ENCODE measurements at places on chromosomes 11 and 22.

DNA sequence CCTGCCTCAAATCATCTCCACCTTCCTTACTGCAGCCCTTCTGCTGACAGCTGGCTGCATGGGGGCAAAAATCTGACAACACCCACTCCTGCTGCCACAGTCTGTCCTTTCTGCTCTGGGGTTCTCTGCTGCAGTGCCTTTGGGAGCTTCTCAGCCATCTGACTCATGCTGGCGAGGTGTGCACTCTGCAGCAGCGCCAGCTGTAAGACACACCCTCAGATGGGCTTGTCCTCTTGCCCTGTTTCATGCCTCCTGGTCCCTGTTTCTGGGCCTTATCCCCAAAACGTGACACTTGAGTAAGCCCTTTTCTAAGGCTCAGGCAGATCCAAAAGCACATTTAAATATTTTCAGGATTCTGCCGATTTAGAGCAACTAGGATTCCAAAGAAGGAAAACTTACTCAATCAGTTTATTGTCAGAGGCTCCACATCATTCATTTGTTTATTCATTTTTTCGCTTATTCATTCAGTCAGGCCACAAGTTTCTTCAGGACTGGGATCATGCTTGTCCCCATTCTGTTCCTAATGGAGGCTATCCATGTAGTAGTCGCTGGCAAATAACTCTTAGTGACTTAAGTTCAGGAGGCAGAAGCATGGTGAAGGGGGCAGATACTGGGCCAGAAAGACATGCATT, 60.2 kb downstream of the SMIM38 start:
- DNase-seq: no peak

DNA sequence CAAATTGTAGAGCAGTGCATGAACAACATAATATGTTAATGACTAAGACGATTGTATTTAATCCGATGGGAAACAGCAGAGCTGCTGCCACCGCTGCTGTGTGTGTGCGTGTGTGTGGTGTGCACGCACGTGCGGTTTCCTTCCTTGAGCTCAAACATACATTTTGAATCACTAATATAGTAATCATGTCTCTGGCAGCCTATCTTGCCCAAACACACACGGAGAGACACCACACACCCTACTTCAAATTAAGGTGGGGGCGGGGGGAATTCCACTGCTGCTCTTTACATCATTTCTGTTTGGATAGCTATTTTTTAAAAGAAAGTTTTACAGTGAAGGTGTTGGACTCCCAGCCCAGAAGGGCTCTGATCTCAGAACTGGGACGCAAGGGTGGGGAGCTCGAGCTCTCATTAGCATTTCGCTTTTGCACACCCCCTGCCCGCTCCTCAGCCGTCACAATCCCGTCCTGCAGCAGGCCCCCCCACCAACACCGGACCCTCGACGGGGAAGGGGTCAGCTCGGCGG, 651 bp upstream of the FAM83F start:
- DNase-seq: no peak

DNA sequence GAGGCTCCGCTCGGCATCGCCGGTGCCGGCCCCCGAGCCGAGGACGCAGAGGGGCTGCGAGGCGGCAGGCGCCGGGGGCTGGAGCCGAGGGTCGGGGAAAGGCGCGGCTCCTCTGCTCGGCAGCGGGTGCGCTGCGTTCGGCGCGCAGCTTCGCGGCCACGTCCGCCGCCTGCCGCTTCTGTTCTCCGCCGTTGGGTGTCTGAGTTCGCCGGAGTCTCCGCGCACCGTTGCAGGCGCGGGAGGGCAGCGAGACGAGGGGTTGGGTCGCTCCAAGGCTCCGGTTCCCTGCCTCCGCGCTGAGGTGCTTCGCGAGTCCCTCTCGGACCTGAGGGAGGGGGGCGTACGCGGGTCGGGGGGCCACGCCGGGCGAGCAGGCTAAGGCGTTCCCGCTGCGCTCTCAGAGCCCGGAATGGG, 347 bp downstream of the MN1 start:
- no peak for DNase-seq

- DNase-seq: no peak
Observed at GRCh38 chr11:6855971-6856541, 6.8 kb upstream of the OR10A2 start.

DNA sequence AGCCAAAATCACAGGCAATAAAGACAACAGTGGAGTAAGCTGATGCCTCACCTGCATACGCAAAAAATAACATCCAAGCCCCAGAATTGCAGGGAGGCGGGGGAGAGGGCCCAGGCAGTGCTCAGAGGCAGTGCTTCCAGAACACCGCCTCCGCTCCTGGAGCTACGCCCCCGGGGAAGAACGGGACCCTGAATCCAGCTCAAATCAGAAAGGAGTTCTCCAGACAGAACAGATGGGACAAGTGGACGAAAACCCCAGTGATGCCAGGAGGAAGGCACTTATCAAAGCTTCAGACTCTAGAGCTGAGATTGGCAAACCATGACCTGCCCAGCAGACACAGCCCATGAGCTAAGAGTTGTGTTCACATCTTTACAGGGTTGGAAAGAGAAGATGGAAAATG, 683.9 kb downstream of the TBC1D22A start:
- DNase-seq: no peak

DNA sequence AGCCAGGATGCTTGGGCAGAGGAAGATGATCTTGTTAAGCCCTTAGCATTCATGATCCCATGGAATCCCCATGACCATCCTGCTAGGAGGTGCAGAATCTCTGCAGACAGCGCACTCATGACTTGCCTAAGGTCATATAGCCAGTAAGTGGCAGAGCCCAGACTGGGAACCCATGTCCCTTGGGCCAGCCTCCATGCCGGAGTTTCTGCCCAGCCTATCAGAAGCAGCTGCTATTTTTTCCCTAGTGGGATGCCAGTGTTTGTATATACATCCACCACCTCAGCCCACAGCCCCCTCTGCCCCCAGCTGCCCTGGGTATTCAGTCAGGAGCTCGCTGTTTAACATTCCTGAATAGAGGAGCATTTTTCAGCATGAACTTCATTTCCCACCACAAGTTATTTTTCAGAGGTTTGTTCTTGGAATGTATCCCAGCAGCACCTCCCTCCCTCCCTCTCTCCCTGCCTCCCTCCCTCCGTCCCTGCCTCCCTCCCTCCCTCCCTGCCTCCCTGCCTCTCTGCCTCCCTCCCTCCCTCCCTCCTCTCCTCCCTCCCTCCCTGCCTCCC, 34.4 kb upstream of the SUSD2 start:
- no peak for DNase-seq

- DNase-seq: no peak
Observed at GRCh38 chr11:67500484-67500821, 4.7 kb downstream of the PITPNM1 start.

GRCh38 chr22:25551396-25551795, 13.1 kb upstream of the GRK3 start:
- no peak for DNase-seq

DNA sequence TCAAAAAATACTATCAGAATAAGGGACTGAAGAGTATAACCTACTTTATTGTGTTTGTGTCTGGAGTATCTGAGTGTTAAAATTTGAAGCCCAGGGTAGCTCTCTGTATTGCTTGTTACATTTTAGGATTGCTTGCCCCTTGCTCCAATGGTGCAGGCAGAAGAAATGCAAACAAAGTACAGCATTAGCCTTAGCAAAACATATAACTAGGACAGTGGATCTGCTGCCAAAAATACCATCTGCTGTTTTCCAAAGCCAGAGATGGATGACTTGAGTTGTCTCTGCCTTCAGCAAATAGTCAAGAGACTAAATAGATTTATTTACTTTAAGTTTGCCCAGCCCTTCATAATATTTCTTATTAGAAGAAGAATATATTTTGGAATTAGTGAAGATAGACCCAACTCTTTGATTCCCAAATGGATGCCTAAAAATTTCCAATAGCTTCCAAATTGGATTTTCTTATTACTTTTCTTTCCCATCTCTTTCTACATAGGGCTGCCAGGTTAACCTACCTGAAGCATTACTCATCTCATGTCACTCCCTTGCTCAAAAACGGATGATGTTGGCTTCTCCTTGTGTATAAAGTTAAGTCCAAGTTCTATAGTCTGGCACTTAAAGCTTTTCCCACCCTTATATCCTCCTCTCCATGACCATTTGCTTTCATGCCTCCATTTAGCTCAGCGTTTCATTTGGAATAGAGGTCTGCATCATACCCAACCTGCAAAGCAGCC, 66.3 kb downstream of the LDLRAD3 start:
- no peak for DNase-seq

DNA sequence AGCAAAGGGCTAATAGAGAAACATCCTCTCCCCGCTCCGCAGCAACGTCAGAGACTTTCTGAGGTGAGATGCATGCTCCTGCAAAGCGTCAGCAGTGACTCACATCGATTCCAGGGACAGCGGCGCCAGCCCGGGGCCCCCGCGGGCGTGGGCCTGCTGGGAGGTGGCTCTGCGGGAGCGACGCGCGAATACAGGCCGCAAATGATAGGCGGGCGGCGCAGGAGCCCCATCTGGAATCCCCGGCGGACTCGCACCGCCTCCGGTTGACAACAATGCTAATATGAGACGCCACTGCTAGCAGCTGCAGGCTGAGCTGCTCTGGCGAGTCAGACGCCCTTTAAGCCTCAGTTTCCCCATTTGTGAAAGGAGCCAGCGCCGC, 557 bp downstream of the RANGAP1 start:
- DNase-seq: no peak

- DNase-seq: no peak
Observed at GRCh38 chr11:110777775-110778174, 65.5 kb upstream of the ARHGAP20 start.
